ENCODE measurements at places on chromosomes 3 and 15. TPM values are rescaled to one million over a fixed set of nuclear protein-coding genes. Genes with fewer than 3 reads are reported as not detected.

The MESP1 gene
- not detected for polyA plus RNA-seq

- DNase-seq, result no peak
Observed at GRCh38 chr15:79028411-79028964, 62.1 kb downstream of the RASGRF1 start.

GRCh38 chr15:59764775-59765174, 75.7 kb upstream of the BNIP2 start:
- no peak for DNase-seq

The PRTG gene
- polyA plus RNA-seq, result 3.4 TPM

The SLC9C1 gene
- 0.13 TPM for polyA plus RNA-seq

The EAF1 gene
- polyA plus RNA-seq, result 10.0 TPM

Measured in muscle of arm (tissue), 14 donors.